HT-29 (cell line): ENCODE measurements at places on chromosomes 2 and 18.

GRCh38 chr2:101679037-101679726 lies 18.3 kb upstream of the MAP4K4 start:
- no peak for DNase-seq

DNA sequence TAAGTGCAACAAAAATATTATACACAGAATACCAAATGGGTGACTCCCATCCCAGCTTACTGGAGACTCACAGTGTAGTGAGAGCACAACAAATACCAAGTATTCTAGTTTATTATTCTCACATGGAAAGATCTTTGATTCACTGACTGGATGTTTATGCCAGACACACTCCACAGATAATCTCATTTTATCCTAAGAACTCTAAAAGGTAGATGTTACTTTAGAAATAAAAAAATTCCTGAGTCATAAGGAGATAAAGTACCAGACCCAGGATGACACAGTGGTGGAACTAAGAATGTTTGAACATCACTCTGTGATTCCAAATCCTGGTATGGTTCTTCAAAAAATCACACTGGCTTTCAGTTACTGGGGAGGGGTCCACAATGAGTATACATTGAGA lies 136.2 kb downstream of the CDH2 start:
- no peak for DNase-seq

DNA sequence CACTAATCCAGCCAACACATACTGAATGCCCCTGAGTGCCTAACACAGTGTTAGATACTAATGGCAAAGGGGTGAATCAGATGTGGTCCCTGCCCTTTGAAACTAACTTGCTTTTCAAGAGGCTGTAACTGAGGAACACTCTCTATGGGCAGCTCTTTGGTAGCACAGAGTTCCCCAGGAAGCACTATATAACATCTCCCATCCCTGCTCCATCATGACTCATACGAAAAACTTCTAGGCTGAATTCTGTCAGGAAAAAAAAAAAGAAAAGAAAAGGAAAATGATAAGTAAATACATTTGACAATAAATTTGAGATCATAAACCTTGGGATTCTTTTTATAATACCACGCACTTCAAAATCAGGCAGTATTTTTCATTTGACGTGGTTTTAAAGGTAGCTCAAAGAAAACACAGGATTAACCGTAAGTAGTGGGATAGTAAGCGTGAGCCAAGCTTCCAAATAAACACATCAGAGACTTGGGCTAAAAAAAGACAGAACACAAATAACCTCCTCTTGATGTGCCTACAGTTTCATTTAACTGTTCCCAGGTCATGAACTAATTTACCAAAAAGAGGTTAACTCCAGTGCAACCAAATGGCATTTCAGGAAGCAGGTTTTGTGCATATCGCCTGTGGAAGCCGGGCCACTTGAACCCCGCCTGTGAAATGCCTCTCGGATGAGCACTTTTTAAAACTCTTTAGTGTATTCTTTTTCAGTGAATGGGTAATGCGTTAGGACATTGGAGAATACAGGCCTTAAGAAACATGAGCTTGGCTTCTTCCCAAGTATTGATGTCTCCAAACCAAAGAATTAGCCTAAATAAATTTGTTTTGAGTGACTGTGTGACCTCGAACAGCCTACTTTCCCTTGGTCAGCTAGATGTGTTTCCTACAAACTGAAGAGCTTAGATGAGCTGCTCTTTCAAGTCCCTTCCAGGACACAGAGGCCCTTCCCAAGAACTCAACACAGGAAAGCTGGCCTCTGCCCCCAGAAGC lies 42.0 kb downstream of the RDH14 start:
- DNase-seq, result no peak

- no peak for DNase-seq
Measured at GRCh38 chr2:200534572-200534971, 8.6 kb downstream of the SGO2 start.

GRCh38 chr2:26847655-26848335 lies at the start of gene DPYSL5:
Gene DPYSL5 (plus strand): TSS chr2:26848132. CDS start chr2:26898500, 50,368 bp downstream.
- no peak for DNase-seq

DNA sequence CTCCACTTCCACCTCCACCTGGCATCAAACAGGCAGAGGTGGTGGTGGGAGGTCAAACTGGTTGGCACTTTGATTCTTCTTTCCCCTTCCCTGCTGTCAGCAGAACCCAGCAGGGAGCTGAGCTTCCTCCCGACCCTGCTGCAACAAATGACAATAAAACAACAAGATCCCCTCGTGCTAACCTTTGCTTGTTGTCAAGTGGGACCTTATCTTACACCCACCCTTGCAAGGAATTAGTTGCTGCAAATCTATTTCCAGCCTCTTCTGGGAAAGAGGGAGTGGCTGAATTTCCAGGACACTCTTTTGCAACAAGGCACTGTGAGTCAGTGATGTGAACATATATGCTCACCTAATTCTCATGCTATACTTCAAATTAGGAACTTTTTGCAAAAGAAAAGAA lies 655.1 kb downstream of the DSC3 start:
- DNase-seq, result no peak

DNA sequence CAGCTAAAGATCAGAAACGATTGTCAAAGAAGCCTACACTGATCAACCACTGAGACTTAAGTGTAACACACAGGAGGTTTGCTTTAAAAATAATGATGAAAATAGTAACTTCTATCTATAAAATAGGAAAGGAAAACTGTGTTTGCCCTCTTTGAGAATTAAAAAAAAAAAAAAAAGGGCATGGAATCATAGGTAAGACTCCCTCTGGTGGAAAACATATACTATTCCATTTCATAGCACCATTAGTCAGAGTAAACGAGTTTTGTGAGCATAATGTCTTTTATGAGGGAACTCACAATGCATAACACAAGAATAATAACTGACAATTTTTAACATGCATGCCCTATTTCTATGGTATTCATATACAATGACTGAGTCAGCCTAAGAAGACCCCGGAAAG lies 36.3 kb downstream of the SLC35F5 start:
- peak; percentile 28 for DNase-seq

DNA sequence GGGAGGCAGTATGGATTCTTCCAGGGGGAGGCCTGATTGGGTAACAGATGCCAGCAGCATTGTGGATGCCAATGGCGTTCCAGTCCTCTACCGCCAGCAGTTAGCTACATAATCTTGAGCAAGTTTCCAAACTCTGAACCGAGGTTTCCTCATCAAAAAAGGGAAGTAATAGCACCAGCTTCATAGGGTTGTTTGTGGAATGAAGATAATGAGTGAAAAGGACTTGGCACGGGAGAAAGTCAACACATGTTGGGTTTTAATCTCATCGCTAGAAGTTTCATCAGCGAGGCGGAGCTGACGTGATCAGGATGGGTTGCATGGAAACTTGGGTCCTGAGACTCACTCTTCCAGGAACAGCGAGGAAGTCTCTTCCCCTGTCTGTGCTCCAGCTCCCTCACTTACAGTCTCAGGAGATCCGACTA lies 266.7 kb downstream of the SH3BP4 start:
- no peak for DNase-seq

DNA sequence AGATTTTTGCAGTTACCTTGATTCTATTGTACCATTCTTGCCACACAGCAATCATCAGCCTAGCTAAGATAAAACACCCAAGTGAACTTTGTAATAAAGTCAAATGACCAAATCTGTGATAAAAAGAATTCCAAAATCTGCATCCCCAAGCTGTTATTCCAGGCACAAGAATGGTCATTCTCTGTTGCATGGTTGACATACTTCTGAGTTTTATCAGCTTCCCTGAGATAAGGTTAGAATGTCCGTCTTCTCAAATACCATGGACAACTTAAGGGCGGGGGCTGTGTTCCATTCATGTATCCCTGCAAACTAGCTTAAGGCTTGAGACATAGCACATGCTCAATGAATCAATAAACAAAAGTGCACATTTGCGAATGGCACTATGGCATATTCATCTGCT lies 8.1 kb upstream of the BMP10 start:
- no peak for DNase-seq

- no peak for DNase-seq
Measured at GRCh38 chr2:153661801-153662200, 183.2 kb upstream of the RPRM start.

GRCh38 chr18:35478520-35479435 lies 19.0 kb downstream of the INO80C start:
- DNase-seq, result peak; percentile 69

DNA sequence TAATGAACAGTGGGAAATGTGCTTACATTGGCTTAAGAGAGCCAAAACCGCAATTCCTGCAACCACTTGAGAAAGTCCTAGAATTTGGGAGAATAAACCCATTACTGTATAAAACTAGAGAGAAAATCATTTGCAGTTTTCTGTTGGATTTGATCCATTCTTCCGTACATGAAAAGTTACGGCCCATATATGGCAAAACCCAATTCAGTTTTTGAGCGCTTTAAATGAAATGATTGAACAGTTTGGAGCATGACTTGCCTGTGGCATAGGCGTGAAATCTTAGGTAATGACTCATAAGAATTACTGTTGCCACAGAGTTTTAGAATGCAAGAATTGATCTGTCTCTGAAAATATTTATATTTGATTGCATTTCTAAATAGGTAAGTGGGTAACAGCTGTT lies 52.0 kb downstream of the PHLPP1 start:
- no peak for DNase-seq

DNA sequence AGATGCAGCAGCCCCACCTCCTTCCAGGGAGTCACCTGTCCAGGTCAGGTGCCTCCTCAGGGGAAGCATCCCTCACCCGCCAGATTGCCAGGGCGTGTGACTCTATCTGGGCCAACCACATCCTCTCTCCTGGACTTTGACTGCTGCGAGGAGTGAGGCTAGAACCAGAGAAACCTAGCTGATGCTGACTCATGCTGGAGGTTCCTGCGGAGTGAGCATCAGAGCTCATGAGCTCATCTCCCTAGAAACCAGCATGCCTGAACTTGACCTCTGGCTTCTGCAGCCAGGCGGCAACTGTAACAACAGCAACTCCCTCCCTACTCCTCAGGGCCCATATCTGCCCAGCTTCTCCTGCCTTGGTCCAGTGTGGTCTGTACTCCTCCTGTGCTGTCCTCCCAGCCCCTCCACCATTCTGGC lies 28.3 kb upstream of the NT5DC4 start:
- DNase-seq, result peak; percentile 94

- no peak for DNase-seq
Measured at GRCh38 chr2:2171624-2172023, 159.5 kb downstream of the MYT1L start.

- DNase-seq, result no peak
Measured at GRCh38 chr2:187188783-187189631, 259.0 kb downstream of the CALCRL start.

GRCh38 chr2:63064661-63065060 lies 14.0 kb downstream of the OTX1 start:
- no peak for DNase-seq

- DNase-seq, result no peak
Measured at GRCh38 chr18:36389027-36389426, 91.5 kb downstream of the FHOD3 start.

GRCh38 chr2:88754585-88755320 lies 63.3 kb downstream of the RPIA start:
- no peak for DNase-seq

DNA sequence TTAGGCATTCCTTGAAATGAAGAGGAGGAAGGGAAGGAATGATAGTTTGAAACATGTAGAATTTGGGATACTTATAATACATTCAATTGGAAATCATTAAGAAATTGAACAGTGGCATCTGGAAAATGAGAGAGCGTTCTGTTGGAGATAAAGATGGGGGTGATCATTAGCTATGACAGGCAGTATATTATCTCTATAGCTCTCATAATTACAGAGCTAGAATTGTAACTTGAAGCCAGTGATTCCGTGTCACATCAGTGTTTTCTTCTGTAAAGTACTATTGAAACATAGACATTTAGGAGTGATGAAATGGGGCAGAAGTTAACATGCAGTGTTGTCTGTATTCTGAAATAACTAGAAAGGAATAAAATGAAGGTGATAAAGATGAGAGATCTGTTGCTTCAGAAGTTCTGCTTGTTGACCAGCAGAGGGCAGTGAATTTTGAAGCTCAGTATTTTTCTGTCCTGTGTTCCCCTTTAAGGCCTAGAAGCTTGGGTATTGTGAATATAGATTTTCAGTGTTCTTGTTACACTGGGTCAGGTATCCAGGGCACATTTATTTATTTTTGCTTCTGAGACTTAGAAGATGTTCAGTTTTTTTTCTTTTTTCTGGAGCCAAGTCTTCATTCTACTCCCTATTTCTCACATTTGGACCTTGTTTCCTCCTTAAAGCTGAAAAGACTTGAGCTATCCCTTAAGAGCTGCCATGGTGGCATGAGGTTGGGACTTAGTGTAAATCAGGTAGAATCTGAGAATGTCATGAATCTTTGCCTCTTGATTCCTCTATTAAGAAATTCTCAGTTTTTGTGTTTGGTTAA lies 157.4 kb downstream of the TAF4B start:
- DNase-seq, result peak; percentile 42

GRCh38 chr2:151930042-151930441 lies 101.8 kb upstream of the ARL5A start:
- DNase-seq, result no peak

- DNase-seq, result no peak
Measured at GRCh38 chr2:73281244-73281643, 3.0 kb downstream of the FBXO41 start.

- DNase-seq, result no peak
Measured at GRCh38 chr2:12704378-12704777, 12.4 kb upstream of the TRIB2 start.

GRCh38 chr2:6940820-6941219 lies 23.6 kb downstream of the RNF144A start:
- no peak for DNase-seq

- no peak for DNase-seq
Measured at GRCh38 chr2:172101821-172102390, 794 bp downstream of the DLX2 start.

GRCh38 chr18:923144-923866 lies 18.6 kb downstream of the ADCYAP1 start:
- DNase-seq, result no peak

- DNase-seq, result peak; percentile 80
Measured at GRCh38 chr2:7773362-7774360, 856.4 kb downstream of the RNF144A start.

DNA sequence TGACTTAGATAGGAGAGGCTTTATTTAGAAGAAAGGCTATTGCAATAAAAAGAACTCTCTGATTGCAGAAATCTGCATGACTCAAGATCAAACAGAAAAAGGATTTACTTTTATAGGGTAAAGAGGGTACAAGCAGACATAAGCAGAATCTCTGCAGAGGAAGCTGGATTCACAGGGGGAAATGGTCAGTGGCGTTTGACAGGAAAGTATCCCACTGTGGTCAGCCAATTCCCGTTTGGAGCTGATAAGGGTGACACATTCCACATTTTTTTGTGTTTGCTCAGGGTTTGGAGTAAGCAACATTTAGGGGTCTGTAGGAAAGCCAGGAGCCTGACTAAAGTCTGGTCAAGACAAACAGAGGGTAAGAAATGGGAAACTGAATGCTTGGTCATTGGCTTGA lies 23.9 kb upstream of the SCYGR5 start:
- no peak for DNase-seq

DNA sequence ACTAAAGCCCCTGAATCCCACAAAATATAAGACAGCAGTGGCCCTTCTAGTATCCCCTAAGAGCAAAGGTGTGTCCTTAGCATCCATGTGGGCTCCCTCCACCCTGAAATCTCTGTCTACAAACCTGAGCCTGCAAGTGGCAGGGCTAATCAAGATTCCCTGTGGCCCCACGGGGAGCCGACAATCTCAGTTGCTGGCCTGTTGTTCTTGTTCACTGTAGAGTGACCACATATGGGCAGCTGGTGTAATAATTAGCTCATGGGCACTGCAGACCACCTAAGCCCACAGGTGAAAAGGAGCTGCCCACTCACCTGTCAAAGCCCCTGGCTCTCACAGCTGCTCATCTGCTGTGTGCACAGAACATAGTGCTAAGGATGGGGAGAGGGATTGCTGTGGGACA lies 102.3 kb downstream of the MRO start:
- no peak for DNase-seq
